ENCODE measurements at places on chromosomes 5 and 9.

DNA sequence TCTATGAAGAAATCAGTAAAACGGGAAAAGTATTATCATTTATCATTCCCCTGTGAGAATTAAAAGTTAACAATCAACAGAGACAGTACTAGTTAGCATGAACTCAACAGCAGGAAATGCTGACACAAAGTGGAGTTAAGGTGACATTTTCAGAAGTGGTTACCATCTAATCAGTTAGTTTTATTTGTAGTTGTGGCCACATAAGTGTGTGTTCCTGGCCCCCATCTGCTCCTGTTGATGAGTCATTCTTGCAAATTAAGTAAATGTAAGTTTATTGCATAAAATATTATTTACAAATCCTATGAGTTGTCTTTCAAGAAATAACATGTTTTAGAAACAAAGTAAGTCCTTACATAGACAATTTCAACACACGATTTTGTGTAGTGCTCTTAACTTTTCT is 8.9 kb upstream of the BNC2 start:
- ATAC-seq = no peak

GRCh38 chr5:88881571-88881971 is 1.4 kb downstream of the MEF2C start:
- no peak for ATAC-seq

DNA sequence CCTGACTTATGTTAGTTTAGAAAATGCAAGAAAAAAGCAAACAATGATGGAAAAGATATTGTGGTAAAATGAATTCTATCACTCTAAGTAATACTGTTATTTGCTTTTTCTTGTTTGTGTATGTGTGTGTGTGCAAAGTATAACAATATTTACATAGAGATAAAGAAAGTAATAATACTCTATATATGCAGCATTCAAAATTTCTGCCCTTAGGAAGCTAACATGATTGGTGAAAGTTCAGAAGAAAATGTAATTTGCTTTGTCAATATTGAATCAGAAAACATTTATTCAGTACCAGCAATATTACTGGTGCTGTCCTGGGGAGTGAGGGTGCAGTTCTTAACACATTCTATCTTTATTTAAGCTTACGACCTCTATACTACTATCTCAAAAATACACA is 12.9 kb upstream of the PRDM9 start:
- ATAC-seq = no peak

DNA sequence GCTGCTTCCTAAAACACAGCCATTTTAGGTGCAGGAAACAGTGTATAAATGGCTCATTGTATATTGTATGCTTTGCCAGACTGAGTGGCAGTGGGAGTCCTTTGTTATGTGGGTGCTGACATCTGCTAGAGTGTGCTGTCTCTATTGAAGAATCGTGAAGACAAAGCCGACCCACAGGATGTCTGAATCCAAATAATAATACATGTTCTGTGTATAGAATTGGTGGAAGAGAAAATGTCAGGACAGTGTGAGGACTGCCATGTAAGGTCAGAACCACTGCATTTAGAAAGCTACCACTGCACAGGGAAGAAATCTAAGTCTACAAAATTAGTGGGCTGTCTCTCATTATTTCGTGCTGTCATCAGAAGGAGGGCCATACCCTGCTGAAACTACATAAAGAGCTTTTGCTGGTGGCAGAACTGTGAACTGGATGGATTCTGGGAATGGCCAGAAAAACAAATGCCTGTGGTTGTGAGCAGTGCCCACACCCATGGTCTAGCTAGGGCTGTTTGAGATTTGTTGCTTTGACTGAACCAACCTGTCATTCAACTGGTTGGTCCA is 2.5 kb downstream of the IL7R start:
- no peak for ATAC-seq
